ENCODE measurements at places on chromosomes 2 and 18.

DNA sequence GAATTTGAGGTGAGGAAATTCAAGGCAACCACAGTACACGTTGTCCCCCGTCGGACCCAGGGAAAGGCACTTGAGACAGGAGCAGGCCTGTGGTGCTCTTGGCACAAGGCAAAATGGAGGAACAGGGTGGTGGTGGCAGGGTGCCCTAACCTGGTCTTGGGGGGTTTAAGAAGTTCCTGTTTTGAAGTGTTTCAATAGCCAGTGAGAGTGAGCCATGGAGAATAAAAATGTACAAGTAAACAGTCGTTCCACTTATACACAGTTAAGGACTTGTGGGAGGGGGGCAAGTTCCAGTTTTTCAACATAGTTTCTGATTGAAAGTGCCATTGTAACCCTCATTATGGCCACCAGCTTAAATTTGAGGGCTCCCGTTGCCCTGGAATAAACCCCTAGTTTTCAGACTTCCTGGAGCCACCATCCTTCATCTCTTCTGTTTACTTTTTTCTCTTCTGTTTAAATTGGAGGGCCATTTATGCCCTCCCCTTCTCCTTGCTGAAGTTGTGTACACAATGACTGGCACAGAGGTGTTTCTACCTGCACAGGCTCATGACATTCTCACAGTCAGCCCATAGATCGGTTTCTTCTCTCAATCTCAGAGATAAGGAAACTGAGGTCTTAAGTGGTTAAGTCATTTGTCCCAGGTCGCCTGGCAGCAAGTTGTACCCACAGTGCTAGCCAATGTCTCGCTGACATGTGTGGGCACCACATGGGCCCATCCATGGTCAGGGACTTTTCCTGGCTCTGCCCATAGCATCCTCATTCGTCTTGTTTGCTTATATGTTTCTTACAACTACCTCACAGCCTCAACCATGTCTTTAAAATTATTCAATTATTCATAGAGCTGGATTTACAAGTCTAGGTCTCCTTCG lies 66.0 kb upstream of the ST3GAL5 start:
- no peak for DNase-seq

GRCh38 chr18:80070825-80071224 lies 36.6 kb downstream of the RBFA start:
- DNase-seq, result no peak

GRCh38 chr2:149737896-149738295 lies 150.3 kb upstream of the MMADHC start:
- no peak for DNase-seq

DNA sequence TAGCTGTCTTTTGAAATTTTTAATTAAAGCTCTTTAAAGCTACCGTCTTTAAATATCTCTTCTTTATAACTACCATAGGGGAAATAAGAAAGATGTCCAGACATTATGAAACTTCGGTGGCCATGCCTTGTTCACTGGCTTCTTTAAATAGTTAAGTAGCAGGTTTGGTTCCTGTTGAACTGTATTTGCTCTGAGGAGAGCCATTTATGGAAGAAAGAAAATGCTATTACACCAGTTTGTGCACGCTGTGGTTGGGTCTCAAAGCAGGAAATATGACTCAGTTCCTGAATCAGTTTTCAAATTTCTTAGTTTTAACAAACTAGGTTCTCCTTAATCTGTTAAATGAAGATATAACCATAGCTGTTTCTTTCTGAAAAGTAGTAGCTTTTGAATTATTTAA lies 12.2 kb downstream of the ARPC2 start:
- peak; percentile 54 for DNase-seq

DNA sequence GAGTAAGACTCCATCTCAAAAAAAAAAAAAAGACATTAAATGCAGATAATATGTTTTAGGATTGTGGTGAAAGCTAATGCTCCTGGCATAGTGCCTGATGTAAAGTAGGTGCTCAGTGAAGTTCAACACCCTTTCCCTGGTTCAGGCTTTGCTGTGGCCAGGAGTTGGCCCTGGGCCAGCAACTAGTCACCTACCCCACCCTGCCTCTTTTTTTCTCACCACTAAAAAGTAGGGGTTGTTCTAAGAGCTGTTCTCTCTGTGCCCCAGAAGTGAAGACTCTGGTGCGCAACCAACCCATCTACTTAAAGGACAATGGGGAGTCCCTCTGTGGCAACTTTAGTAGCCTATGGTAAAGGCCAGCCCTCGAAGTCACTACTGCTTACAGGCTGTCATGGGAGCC lies 75.9 kb downstream of the DNMT3A start:
- no peak for DNase-seq

GRCh38 chr2:154554046-154554445 lies 144.4 kb upstream of the KCNJ3 start:
- no peak for DNase-seq

DNA sequence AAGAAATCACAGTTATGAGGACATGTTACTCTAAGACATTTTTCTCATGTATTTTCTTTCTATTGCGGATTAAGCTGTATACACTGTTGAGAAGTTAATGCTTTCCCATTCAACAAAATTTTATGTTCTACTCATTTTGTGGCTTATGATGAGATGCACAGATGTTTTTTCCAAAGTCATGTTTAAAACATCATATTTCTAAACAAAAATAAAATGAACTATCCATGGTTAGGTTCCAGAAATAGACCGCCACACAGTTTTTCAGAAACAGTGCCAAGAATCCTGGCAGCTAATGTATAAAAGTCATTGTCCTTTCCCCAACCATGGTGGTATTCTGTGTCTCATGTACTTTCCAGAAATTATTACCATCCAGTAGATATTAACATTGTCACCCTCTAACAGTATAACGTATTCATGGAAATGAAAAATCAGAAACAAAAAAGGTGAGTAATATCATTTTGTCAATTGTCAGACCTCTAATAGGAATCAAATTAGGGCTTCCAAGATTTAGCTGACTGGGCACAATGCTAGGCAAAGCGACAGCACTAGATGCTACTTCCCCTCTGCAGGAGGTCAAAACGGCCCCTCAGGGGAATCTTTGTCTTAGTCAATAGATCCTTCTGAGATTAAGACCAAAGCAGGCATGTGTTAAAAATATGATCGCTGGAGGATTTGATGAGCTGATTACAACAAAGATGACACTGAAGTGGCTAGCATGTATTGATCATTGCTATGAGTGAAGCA lies 54.4 kb upstream of the ZNF397 start:
- no peak for DNase-seq

- DNase-seq, result no peak
Observed at GRCh38 chr18:70663141-70663540, 374.3 kb downstream of the SOCS6 start.

DNA sequence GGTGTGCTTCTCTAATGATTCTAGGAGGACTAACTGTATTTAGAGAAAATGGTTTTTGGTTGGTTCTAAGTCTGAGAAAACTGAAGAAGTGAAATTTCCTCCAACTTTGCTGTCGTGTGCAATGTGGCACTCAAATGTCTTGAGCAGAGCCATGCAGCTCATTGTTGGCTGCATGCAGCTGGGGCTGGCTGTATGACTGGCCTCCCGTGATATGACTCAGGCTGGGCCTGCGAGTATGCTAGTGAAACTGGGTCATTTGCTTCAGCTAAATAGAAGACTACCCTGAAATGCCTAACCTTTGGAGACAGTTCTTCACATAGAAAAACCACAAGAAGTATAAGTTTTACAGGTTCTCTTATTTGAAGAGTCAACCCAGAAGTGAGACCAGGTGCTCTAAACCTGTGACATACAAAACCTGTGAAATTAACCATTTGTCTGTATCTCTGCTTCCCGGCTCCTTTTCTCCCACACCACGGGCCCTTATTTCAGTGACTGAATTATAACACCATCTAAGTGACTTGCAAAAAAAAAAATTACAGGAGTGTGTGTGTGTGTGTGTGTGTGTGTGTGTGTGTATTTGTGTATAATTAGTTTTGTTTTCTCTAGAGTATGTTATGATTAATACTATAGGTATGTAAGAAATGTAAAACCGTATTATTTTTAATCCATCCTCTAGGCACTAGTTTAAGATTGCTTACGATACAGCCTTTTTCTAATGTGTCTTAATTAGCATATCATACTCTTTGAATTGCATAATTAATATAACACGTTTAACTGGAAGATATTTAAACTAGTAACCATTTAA lies 15.9 kb downstream of the POLI start:
- no peak for DNase-seq

- no peak for DNase-seq
Observed at GRCh38 chr2:105865222-105865913, 120.7 kb downstream of the NCK2 start.

DNA sequence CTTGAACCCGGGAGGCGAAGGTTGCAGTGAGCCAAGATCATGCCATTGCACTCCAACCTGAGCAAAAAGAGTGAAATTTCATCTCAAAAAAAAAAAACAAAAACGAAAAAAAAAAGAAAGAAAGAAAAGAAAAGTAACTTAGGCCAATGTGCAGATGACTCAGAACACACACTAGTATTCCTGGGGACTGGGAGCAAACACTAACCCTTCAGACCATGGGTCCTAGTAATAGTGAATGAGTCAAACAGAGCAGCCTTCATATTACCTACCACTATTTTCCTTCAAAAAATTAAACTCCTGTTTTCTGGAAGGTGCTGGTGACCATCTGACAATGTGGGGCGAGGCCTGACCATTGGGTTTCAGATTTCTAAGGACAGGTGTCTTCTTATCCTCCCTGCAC lies 253.4 kb downstream of the PIEZO2 start:
- DNase-seq, result no peak

- no peak for DNase-seq
Observed at GRCh38 chr2:104976603-104977120, 61.2 kb upstream of the MRPS9 start.

DNA sequence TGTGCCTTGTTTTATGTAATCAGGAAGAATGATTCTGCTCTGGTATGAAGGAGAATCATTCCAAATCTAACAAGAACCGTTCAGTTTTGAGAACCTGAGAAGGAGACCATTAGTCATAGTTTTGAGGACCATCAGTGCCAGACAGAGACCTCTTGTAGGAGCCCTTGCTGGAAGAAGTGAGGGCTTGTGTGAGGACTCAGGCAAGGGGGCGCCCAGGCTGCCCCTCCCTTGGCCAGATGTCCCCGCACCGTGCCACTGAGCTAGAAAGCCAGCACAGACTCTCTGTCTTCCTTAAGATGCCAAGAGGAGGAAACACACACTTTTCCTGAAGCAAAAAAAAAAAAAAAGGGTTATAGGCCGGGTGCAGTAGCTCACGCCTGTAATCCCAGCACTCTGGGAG lies 55.7 kb upstream of the SLC39A10 start:
- no peak for DNase-seq

GRCh38 chr2:219911541-219911940 lies 284.1 kb downstream of the SLC4A3 start:
- no peak for DNase-seq

DNA sequence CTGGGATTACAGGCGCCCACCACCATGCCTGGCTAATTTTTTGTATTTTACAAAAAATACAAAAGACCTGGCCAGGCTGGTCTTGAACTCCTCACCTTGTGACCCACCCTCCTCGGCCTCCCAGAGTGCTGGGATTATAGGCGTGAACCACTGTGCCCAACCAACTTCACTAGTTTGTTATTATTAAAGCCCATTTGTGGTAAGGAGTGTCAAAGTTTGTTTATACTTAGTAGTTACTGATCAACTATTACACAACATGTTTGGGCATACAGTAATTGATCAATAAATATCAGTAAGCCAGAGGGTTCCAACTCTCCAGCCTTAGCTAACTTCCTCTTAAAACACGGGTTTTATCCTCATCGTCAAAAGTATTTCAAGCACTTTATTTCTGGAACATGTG lies 67.5 kb upstream of the ZNG1B start:
- DNase-seq, result no peak

GRCh38 chr2:158733430-158733755 lies 61.7 kb upstream of the DAPL1 start:
- peak; percentile 51 for DNase-seq

DNA sequence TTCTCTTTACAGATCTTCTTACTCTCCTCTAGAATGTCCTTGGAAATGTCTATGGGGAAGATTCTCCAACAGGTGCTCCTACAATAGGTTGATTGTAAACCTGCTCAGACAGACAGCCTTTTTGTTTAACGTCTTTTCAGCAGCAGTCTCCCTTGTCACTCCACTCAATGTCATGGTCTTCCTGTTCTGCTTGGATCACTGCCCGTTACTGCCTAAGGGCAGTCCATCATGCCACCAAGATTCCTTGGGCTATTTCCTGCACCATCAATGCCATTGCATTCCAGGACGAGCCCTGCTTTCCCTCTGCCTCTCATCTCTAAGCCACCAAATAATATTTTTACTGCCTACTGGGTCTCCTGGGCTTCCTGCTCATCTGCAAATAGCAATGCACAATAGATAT lies 97.4 kb upstream of the GALNT5 start:
- DNase-seq, result no peak

DNA sequence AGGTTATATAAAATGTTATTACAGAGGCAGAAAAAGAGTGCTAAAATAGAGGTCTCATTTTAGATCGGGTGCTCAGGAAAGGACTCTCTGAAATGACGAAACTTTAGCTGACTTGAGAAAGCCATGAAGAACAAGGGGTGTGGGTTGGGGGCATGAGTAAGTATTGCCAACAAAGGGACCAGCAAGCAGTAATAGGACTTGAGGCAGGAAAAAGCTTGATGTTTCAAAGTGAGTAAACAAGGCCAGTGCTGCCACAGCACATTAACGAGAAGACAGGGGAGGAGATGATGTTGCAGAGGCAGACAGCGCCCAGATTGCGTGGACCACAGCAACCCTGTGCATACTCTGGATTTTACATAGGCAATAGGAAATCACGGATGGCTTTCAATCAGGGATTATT lies 318.8 kb downstream of the ZEB2 start:
- DNase-seq, result no peak

DNA sequence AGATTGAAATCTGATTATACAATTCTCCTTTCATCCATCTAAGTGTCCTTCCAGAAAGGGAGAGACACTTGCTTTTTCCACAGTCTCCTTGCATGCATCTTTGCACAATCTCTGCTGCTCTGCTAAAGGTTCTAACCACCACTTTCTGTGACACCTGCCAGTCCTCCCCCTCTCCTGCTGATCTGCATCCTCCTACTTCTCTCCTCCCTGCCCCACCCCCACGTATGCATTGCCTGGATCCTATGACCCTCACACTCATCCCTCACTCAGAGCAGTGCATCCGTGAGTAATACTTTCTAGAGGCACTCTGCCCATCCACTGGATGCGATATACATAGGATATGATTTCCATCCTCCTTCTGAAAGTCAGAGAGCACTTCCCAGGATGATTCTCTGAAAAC lies 27.7 kb upstream of the TRAPPC8 start:
- DNase-seq, result no peak

GRCh38 chr2:29212009-29212408 lies 96.8 kb downstream of the CLIP4 start:
- DNase-seq, result no peak

GRCh38 chr18:57026316-57026715 lies 120.6 kb upstream of the BOD1L2 start:
- no peak for DNase-seq

GRCh38 chr18:78856569-78857313 lies 122.9 kb upstream of the SALL3 start:
- no peak for DNase-seq

DNA sequence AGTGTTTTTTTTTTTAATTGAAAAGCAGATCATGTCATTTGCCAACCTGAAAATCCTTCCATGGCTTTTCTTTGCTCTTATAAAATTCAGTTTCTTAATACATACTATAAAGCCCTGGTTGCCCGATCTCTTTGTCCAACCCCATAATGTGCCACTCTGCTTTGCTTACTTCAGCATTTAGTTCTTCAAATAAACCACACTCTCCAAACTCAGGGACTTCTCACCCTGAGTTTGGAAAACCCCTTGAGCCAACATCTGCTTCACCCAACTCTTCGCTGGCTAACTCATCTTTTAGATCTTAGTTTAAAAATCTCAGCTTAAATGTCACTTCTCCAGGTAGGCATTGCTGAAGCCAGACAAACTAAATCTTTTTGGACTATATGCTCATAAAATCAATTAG lies 1.3 kb upstream of the STAT1 start:
- DNase-seq, result no peak
